ENCODE measurements at places on chromosomes 6 and 20. TPM values are rescaled to one million over a fixed set of nuclear protein-coding genes. Genes with fewer than 3 reads are reported as not detected.

DNA sequence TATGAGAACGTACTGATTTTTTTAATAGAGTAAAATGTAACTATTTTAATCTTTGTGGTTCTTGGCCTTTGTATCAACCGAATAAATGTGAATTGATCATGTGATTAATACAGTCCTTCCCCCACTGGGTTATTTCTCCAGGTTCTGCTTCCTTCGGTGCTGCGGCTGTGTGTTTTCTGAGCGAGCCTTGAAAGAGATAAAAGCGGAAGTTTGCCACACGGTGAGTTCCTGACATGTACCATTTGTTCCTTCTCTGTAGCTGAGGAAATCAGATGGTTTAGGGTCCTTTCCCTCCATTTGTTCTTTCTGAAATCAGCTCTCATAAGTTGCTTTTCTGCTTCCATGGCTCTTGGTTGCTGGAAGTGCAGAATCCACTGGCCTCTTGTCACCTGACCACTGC, 15.5 kb downstream of the RTF2 start:
- no peak for DNase-seq

GRCh38 chr6:40000964-40001515, 66.8 kb upstream of the MOCS1 start:
- no peak for DNase-seq

DNA sequence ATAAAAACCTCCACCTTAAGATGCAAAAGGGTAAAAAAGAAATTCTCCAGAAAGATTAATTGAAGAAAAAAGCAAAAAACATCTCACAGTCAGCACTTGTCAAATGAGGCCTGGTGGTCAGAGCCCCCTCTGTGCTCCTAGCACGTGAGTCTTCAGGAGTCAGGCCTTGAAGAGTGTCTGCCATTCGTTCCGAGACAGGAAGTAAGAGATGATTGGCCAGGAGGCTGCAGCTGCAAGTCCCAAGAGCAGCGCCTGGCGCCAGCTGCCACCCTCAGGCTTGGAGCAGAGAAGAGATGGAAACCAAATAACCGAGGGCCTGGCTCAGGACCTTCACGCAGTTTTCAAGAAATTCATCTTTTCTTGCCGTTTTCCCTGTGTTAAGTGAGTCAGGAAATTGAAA, 65.0 kb downstream of the FAM120B start:
- no peak for DNase-seq

DNA sequence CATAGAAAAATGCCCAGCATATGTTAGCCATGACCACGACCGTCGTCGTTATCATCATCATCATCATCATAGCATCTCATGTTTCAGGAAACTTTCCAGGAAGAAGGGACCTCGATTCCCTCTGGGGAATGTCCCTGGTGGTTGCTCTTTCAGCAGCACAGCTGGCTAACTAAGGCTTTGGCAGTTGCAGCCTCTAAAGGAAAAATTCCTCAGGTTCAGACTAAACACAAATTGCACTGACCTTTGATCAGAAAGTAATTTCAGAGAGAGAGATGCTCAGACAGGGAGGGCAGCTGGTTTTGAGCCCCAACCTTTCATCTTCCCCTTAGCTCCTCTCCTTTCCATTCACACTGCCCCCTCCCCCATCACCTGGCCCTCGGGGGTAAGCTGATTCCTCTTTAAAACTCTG, 5.6 kb upstream of the CFB start:
- peak; percentile 48 for DNase-seq

Gene TOX2
- 0.12 TPM for total RNA-seq

DNA sequence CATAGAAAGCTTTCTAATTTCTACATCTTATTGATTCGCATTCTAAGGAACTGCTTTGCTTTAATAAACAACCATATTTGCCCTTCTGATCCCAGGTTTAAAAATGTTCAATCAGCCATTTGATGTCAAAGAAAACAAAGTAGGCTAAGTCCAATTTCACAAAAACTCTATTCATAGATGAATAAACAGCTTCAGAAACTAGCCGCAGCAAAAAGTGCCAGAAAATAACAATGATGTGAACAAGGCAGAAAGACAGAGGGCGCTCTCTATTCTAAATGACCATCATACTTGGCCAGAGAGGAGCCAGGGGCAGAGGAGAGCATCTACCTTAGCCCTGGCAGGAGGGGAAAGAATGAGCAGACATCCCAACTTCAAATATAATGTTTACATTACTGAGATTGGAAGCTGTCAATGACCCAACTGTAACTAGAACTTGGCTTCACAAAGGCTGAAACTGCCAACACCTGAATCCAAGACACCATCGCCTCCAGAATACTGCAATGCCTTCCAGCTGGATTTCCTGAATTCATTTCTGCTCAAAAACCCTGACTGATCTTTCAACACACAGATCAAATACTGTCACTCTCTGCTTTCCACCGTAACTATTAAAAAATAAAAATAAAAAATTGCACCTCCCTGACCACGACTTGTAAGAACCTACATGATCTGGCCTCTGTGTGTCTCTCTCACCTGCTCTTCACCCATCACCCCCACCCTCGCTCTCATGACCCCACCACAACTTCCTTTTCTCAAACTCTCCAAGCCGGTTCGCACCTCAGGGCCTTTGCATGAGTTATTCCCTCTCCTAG, 9.5 kb downstream of the CNKSR3 start:
- no peak for DNase-seq

Gene TXLNB
- total RNA-seq = 0.18 TPM

- DNase-seq = no peak
Observed at GRCh38 chr6:3088968-3089367, 20.7 kb downstream of the RIPK1 start.

Gene TPX2
- 111 TPM for total RNA-seq

- no peak for DNase-seq
Observed at GRCh38 chr6:121881974-121882667, 446.7 kb downstream of the GJA1 start.
